ENCODE measurements at places on chromosomes 2 and 18.

DNA sequence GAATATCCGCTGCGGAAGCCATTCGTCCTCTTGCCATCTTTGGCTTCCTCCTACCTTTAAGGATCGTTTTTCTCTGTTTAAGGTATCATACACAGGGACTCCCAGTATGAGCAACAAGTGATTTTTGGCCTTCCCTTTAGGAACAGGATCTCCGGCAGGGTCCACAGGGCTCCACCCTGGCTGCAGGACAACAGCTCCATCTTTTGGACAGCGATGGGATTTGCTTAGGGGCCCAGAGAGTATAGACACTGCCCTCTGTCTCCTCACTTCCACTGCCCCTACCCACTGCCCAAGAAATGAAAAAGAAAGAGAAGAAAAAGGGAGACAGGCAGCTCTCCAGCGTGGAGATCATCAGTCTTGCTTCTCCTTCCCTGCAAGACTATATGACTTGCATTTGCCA, 224.5 kb downstream of the UXS1 start:
- no peak for DNase-seq

- DNase-seq, result no peak
These were observed 265.4 kb downstream of the TRIB2 start for GRCh38 chr2:12982149-12982584.

DNA sequence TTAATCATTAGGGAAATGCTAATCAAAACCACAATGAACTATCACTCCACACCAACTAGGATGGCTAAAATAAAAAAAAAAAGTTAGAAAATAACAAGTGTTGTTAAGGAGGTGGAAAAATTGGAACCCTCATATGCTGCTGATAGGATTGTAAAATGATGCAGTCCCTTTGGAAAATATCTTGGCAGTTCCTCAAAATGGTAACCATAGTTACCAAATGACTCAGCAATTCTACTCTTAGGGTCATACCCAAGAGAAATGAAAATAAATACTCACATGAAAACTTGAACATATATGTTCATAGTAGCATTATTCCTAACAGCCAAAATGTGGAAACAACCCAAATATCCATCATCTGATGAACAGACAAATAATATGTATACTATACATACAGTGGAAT, 15.7 kb upstream of the ACVR2A start:
- DNase-seq, result no peak

- no peak for DNase-seq
These were observed 874.9 kb downstream of the RNF144A start for GRCh38 chr2:7792031-7792651.

- DNase-seq, result no peak
These were observed 427.9 kb upstream of the POU3F3 start for GRCh38 chr2:104425850-104426595.

All from stimulated activated CD8-positive, alpha-beta memory T cell treated with anti-CD3 and anti-CD28 coated beads, Interleukin-15, amount 100 ng/mL, for 4 hours (primary cell).